Activated CD4-positive, alpha-beta memory T cell treated with anti-CD3 and anti-CD28 coated beads, Interleukin-2, amount 10 ng/mL, durations not matched to agents 7 days and 5 days (primary cell): ENCODE measurements at places on chromosomes 16 and 17. TPM values are rescaled to one million over a fixed set of nuclear protein-coding genes. Genes with fewer than 3 reads are reported as not detected.

The TMIGD1 gene
- not detected for total RNA-seq

The CHD9NB gene
- total RNA-seq, result 0.28 TPM

The RFWD3 gene
- total RNA-seq, result 107 TPM

The CD300H gene
- not detected for total RNA-seq

The ABCC3 gene
- total RNA-seq, result 0.25 TPM

The DPEP2NB gene
- total RNA-seq, result not detected

DNA sequence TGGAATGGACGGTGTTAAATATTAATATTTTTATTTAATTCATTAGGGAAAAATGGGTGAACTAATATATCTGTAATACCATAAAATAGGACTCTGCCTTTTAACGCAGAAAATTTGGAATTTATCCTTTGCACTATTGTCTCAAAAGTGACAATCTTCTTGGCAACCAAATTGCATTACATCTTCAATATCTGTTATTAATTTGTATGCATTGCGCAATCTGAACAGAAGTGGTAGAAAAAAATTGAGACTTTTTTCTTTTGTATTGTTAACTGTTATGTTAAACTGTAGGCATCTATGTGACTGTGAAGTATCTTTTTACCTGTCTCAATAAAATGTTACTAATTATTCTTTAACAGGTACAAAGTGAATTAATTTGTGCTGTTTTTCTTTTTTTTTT lies 55.6 kb downstream of the PPM1E start:
- DNase-seq, result no peak

DNA sequence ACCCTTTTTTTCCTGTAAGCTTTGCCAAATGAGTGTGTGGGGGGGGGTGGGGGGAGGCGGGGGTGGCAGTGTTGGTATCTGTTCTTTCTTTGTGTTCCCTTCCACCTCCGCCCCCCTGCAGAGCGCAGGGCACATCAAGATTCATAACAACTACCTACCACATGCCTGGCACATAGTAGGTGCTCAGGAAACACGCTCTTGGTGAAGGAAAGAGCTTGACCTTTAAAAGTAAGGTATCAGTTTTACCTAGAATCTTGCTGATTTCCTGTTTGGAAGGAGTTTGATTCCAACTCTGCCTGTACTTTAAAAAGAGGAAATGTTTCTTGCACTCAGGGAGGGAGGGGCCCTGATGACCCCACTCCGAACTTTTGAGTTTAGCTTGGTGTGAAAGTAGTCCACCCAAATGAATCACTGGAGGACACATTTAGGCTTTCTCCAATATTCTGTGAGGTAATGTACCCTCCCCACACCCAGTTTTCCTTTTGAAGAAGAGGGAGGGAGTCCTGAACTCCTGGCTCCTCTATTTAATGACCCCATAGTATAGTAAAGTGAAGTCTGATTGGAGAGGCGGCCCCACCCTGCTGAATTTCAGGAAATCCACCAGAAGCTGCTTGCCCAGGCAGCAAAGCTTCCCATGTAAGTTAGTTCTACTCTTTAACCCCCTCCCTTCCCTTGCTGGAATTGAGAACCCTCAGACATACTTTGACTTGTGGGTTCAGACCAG lies 560 bp upstream of the FAM20A start:
- no peak for DNase-seq

GRCh38 chr17:62134397-62134796 lies 69.3 kb upstream of the MED13 start:
- no peak for DNase-seq

DNA sequence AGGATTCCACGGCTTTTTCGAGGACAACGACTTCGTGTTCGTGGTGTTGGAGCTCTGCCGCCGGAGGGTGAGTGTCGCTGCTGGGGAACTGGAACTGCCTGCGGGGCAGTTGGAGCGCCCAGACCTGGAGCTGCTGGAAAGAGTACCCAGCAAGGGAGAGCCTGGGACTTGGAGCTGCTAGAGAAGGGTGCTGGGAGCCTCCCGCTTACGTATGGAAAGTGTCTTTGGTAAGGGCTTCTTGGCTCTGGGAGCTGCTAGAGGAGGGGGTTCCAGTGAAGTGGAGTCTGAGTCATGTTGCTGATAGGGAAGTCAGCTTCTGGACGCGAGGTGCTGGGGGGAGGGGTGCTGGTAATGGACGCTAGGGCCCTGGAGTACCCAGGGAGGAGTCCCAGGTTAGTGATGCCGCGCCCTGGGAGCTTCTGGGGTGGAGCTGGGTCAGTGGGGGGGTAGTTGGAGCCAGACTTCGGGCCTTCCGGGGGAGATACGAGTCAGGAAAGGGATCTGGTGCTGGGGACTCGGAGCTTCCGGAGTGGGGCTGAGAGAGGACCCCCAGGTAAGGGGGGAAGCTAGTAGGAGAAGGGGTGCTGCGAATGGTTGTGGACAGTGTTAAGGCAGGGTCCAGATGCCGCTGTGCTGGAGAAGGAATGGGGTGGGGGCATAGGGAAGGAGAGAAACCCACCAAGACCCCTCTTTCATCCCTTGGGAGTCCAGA lies 741 bp downstream of the PLK1 start:
- peak; percentile 42 for DNase-seq

GRCh38 chr16:30786115-30786935 lies 680 bp downstream of the ZNF629 start:
- DNase-seq, result no peak

- DNase-seq, result peak; percentile 68
Observed at GRCh38 chr16:72124761-72125634, 31.4 kb downstream of the DHX38 start.

DNA sequence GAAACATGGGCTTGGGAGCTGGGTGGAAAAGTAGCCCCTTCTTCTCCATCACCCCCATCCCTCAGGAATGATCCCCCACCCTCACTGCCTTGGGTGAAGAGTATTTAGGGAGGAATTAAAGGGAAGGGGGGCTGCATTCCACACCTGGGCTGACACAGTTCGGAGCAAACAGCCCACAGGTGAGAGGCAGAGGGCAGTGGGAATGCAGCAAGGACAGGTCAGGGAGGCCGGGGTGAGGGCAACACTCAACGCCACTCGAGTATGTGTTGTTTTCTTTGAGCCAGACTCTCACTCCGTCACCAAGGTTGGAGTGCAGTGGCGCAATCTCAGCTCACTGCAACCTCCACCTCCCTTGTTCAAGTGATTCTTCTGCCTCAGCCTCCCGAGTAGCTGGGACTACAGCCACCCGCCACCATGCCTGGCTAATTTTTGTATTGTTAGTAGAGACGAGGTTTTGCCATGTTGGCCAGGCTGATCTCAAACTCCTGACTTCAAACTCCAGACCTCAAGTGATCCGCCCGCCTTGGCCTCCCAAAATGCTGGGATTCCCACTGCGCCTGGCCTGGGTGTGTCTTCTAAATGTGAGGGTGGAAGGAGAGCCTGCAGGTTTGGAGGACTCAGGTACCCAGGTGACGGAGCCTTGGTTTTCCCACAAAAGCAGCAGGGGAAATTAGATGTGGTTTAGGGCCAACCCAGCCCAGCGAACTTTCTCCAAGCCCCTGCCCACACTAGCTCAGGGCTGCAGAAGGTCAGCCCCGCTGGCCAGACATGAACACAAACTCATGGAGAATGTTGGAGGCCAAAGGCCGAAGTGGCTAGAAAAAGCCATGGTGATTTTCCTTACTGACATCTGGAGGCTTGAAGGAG lies 21.2 kb upstream of the ITGA3 start:
- DNase-seq, result no peak

DNA sequence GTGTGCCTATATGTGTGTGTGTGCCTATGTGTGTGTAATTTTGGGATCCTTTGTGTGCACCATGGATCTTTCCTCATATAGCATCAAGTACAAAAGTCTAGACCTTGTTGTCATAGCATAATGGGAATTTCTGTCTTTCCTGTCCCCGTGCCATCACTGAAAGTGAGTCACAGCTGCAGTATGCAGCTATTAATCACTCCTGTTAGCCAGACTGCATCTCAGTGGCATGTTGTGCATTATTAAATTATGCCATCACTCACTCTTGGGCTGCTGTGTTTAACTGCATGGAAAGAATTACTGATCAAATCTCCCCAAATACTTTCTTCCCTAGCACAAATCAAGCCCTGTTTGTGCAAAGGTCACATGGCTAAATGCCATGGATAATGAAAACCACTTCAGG lies 92.4 kb downstream of the CBLN1 start:
- DNase-seq, result no peak
